Testis (tissue), 5 donors: ENCODE measurements at places on chromosomes 12 and 14. TPM values are rescaled to one million over a fixed set of nuclear protein-coding genes. Genes with fewer than 3 reads are reported as not detected.
A peak's percentile ranks its signal among the peaks of the same experiment; 100 is the strongest.

The PTPN6 gene
- 19.1 TPM for polyA plus RNA-seq

DNA sequence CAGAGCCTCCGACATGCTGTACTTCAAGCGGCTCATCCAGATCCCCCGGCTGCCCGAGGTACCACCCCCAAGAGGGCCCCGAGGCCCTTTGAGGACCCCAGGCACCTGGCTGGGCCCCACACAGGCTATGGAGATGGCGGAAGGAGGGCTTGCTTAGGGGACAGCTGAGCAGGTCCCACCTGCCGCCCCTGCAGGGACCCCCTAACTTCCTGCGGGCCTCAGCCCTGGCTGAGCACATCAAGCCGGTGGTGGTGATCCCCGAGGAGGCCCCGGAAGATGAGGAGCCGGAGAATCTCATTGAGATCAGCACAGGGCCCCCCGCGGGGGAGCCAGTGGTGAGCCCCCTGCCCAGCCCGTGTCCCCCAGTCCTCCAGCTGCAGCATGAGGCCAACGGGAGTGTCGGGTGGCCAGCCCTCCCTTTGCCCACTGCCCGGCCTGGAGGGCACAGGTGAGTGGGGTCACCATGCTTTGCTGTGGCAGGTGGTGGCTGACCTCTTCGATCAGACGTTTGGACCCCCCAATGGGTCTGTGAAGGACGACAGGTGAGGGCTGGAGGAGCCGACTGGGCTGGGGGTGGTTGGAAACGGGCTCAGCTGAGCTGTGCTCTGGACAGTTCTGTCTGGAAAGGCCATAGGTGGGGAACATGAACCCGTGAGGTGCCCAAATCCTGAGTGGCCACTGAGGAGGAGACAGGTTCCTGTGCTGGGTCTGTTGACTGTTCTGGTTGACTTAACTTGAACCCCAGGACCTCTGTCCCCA, 20.0 kb downstream of the HIP1R start:
- no peaks in the 10 kb centered on the region for H3K27me3 ChIP-seq
- H3K4me3 ChIP-seq: no peak overlapping the region
- DNase-seq: no peak
- H3K27ac ChIP-seq: no peak overlapping the region
- no peaks in the 10 kb centered on the region for H3K36me3 ChIP-seq

DNA sequence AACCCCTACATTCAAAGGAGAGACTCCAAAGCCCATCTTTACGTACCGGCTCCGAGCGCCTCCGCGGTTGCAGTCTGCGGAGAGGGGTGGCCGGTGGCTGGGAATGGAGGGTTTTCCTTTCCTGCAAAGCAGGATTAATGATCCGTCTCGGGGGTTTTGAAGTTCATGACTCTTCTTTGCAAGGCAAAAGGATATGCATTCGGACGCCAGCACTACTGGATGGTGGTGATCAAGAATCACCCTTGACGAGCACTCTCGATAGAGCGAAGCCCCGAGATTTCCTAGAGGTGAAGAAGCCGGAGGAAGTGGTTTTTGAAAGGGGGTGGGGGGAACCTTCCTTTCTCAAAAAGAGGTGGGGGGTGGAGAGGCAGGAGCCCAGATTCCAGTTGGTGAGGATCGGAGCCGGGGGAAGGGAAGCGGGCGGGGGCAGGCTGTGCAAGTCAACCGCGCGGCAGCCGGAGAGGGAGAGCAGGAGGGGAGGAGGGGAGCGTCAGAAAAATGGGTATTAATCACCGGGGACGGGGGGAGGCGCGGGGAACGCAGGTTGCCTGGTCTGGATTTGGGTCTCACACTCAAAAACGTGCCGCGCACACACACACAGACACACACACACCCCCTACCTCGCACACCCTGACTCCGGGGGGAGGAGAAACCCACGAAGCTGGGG, at the start of gene GRIN2B:
GRIN2B (minus strand) TSS at position 307 of the 667 bp plus-strand sequence. CDS start 115,394 bp downstream, outside the sequence.
- peaks cover 8% of the 10 kb centered on the region for H3K4me1 ChIP-seq
- no peaks in the 10 kb centered on the region for H3K27me3 ChIP-seq
- peak within 1 kb of the TSS; percentile 47 for H3K4me3 ChIP-seq
- H3K27ac ChIP-seq: no peak within 1 kb of the TSS
- H3K36me3 ChIP-seq: no peaks in the 10 kb centered on the region
- no peak for DNase-seq

- H3K4me3 ChIP-seq: no peak overlapping the region
- H3K4me1 ChIP-seq: no peaks in the 10 kb centered on the region
- no peak overlapping the region for H3K27ac ChIP-seq
- no peaks in the 10 kb centered on the region for H3K27me3 ChIP-seq
- H3K36me3 ChIP-seq: no peaks in the 10 kb centered on the region
These were observed 33.5 kb upstream of the ARHGAP5 start for GRCh38 chr14:32043624-32044023.

- no peak for DNase-seq
- no peaks in the 10 kb centered on the region for H3K27me3 ChIP-seq
- H3K36me3 ChIP-seq: no peaks in the 10 kb centered on the region
- no peaks in the 10 kb centered on the region for H3K4me1 ChIP-seq
These were observed 35.9 kb downstream of the DAAM1 start for GRCh38 chr14:59224341-59224740.

- H3K4me3 ChIP-seq: peak overlapping the region; percentile 31
- DNase-seq: peak; percentile 40
- no peak overlapping the region for H3K27ac ChIP-seq
- H3K36me3 ChIP-seq: no peaks in the 10 kb centered on the region
These were observed 6.8 kb upstream of the ASIC1 start for GRCh38 chr12:50050410-50051098.

DNA sequence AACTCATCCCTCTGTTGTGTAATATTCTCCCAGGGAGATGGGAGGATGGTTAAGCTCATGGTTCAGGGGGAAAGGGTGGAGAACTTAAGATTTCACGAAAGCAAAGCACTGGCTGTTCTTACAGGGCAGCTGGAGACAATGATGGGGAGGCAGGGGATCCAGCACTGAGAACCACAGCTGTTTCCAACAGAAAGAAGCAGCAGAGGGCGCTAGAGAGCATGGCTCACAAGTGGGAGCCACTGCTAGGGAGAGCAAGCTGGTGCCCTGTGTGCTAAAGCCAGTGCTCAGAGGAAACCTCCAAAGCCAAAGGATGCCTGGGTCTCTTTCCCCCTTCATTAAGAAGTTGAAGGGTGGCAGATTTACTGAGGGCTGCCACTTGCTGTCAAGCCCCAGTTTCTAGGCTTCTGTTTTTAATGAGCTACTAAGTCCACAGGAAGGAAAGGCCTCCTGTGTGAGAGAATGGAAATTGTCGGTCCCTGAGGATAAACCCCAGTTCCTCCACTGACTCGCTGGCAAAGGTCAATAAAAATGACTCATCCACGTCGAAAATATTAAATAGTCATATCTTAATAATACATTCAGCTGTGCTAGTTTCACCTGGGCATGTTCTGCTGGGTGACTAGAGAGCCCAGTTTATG, 199.7 kb downstream of the ANO2 start:
- no peaks in the 10 kb centered on the region for H3K27me3 ChIP-seq
- no peaks in the 10 kb centered on the region for H3K36me3 ChIP-seq
- peak; percentile 84 for DNase-seq
- H3K4me3 ChIP-seq: no peak overlapping the region
- H3K27ac ChIP-seq: no peak overlapping the region
- no peaks in the 10 kb centered on the region for H3K4me1 ChIP-seq

The ART4 gene
- 0.57 TPM for polyA plus RNA-seq

DNA sequence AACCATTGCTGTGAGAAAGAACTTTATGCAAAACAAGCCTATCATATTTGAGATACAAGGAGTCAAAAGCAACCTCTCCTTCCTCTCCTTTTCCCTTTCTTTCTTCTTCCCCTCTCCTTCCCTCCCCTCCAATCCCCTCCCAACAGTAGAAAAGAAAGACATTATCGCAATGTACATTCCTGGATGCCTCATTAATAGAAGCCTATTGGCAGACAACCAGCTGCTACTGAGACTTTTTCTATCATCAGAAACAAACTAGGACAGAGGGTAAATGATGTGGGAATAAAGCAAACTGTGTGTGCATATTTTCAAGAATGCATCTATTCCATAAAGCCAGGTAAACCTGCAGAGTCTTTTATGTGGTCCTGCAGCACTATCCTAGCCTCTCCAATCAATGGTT, 237.2 kb downstream of the ITPR2 start:
- H3K27me3 ChIP-seq: no peaks in the 10 kb centered on the region
- no peak for DNase-seq
- no peaks in the 10 kb centered on the region for H3K36me3 ChIP-seq
- H3K4me1 ChIP-seq: no peaks in the 10 kb centered on the region
